H7 (cell line): ENCODE measurements at places on chromosomes 3 and 15.

DNA sequence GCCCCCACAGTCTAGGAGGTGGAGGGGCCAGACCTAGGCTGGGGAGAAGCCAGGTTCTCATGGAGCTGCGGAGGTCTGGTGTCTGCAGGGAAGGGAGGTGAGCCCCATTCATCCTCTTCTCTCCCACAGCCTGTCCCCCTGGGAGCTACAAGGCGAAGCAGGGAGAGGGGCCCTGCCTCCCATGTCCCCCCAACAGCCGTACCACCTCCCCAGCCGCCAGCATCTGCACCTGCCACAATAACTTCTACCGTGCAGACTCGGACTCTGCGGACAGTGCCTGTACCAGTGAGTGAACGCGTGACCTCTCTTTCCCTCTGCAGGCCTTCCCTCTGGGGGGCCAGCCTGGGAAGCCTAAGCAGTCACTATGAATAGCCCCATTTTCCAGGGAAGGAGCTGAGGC, 14.1 kb downstream of the EPHB3 start:
- no peak for DNase-seq

DNA sequence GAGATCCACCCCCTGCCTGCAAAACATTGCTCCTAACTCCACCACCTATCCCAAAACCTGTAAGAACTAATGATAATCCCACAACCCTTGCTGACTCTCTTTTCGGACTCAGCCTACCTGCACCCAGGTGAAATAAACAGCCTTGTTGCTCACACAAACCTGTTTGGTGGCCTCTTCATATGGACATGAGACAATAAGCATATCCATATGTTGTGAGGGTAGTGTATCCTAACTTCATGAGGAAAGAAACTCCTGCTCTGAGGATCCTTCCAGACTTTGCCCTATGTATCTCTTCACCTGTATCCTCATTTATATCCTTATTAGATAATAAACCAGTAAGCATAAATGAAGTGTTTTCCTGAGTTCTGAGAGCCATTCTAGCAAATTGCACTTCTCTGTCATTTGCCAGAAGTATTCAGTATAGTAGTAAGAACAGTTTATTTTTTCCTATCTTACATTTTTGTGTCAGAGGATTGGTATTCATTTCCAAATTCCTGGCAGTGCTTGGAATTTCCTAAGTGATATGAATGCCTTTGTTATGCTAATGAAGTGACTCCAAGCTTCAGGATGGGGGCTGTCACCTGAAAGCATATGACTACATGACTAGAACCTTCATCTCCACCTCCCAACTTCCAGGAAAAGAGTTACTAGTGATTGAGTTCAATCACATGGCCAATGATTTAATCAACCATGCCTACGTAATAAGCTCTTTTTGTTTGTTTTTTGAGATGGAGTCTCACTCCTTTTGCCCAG, 30.2 kb downstream of the TTBK2 start:
- DNase-seq = peak; percentile 16

- DNase-seq = peak; percentile 74
Observed at GRCh38 chr3:186931532-186932280, 1.4 kb downstream of the ST6GAL1 start.

- DNase-seq = peak; percentile 62
Observed at GRCh38 chr15:89652666-89653065, 2.6 kb downstream of the KIF7 start.

DNA sequence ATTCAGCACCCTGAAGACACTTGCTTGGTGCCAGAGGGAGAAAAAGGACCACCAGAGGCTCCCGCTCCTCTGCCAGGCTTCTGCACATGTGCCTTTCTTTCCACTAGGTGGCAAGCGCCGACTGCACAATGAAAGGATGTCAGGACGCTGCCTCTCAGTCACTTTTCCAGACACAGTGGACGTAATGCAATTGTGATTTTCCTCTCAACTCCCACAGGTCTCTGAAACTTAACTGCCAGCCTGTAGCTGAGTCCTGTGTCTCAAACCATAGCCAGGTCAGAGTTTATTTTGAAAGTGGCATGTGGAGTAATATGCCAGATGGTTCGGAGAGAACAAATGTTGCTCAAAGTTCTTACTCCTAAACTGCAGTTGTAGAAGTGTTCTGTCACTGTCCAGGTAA, 162.9 kb downstream of the ITPR1 start:
- DNase-seq = peak; percentile 51

DNA sequence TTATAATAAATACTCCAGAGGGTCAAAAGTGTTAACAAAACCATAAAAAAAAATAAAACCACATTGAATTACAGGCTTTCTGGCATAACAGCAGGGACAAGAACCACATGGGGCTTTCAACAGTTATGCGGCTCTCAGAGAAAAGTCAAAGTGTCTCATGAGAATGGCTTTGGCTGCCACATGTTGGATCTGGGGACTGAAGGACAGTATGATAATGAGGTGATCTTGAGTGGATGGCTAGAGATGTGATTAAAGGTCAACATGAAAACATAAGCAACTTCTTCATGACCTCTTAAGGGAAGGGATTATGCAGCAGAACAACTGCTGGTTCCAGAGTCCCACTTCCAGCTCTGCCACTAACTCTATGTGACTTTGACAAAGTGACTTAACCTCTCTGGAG, 5.2 kb downstream of the RAB27A start:
- no peak for DNase-seq
